Inflammatory macrophage (primary cell): ENCODE measurements at places on chromosomes 11 and 22.

GRCh38 chr11:35454362-35454761, 35.0 kb upstream of the SLC1A2 start:
- DNase-seq = no peak

- no peak for DNase-seq
Observed at GRCh38 chr11:8318536-8318935, 54.9 kb upstream of the LMO1 start.

DNA sequence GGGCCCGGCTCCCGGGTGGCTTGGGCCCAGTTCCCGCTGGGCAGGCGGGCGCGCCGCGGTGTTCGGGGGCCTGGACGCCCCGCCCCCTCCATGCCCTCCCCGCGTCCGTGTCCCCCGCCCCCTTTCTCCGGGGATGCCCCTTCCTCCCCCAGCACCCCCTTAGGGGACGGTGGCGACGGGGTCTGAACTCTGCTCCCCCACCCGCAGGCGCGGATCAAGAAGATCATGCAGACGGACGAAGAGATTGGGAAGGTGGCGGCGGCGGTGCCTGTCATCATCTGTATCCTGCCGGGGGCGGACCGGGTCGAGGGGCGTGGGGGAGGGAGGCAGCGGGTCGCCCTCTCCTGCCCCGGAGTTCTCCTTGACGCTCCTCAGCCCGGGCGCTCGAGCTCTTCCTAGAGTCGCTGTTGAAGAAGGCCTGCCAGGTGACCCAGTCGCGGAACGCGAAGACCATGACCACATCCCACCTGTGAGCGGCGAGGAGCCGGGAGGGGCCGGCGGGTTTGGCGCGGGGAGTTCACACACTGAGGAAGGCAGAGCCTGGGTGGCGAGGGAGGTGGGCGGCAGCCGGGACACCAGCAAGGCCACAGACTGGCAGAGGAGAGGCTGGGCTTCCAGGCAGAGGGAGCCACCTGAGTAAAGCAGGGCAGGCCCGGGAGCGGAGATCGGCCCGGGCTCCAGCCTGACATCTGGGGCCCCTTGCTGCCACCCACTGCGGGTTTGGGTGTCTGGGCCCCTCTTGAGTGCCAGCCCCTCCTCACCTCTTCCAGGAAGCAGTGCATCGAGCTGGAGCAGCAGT, 546 bp downstream of the DRAP1 start:
- DNase-seq = no peak

DNA sequence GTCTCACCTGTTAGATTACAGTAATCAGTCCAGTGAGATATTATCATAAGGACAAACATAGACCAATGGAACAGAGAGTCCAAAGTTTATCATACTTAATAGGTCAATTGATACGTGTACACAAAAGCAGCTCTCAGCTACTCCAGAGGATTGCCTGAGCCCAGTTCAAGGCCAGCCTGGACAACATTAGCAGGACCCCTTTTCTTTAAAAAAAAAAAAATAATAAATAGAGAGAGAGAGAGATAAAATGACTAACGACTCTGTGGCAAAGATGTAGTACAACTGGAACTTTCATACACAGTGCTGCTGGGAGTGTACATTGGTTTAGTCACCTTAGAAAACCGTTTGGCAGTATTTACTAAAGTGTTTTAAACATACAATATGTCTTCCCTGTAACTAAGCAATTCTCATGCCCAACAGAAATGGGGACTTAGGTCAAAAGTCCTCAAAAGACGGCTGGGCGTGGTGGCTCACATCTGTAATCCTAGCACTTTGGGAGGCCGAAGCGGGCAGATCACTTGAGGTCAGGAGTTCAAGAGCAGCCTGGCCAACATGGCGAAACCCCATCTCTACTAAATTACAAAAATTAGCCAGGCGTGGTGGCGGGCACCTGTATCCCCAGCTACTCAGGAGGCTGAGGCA, 10.6 kb downstream of the SNX32 start:
- no peak for DNase-seq

DNA sequence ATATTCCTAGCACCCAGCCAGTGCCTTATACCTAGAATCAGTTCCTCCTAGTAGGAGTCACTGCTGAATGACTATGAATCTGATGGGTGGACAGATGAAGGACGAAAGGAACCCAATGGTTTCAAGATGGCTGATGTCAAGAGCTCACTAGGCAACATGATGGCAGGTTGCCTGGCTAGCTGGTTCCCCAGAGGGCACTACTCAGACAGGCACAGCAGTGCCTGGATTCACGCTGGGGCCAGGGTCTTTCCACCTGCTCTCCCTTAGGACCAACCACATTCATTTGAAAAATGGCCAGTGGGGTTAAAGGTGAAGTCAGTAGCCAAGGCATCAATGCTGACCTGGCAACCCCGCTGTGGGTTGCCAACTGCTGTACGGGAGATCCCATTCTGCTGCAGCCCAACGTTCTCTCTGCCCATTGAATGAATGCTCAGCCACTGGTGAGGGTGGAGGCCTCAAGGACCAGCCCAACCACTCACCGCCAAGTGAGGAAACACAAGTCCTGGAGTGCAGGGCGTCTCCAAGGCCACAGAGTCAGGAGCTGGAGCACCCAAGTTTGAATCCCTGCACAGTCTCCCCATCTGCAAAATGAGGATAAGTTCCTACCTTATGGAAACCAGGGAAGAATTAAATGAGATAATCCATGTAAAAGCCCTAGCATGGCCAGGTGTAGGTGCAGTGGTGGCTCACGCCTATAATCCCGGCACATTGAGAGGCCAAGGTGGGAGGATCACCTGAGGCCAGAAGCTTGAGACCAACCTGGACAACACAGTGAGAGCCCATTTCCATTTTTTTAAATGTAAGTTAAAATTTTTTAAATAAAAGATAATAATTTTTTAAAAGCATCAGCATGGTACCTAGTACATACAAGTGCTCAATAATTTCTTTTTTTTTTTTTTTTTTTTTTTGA, 12.4 kb downstream of the MYH9 start:
- no peak for DNase-seq

GRCh38 chr11:97525273-97525672, 1135.5 kb downstream of the JRKL start:
- DNase-seq = no peak

- DNase-seq = no peak
Observed at GRCh38 chr11:131689049-131689925, 318.9 kb downstream of the NTM start.

GRCh38 chr22:38860283-38861169, 11.5 kb downstream of the CBX6 start:
- no peak for DNase-seq

GRCh38 chr11:34358258-34358727, 483 bp upstream of the ABTB2 start:
- no peak for DNase-seq

DNA sequence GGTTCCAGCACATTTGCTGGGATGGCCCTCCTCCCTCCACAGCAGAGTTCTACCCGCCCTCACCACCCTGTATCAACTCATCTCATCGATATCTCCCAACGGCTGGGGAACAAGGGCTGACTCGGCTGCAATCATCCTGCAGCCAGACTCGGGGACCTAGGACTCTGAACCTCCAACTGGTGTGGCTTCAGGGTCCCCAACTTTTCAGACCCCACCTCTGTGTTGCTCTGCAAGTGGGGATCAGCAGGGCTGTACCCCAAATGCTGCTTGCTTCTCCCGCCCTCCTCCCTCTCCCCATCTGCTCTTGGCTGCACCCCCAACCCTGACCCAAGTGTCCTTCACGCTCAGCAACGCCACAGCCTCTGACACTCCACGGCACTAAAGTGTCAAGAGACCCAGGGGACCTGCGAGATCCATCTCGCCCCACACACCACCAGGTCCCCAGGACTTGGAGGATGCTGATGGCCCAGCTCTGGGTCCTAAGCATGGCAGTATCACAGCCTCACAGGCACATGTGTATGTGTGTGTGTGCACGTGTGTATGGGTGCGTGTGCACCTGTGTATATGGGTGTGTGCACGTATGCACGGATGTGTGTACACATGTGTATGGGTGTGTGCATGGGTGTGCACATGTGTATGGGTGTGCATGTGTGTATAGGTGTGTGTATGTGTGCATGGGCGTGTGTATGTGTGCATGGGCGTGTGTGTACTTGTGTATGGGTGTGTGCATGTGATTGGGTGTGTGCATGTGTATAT, 26.4 kb downstream of the KCNQ1 start:
- no peak for DNase-seq

DNA sequence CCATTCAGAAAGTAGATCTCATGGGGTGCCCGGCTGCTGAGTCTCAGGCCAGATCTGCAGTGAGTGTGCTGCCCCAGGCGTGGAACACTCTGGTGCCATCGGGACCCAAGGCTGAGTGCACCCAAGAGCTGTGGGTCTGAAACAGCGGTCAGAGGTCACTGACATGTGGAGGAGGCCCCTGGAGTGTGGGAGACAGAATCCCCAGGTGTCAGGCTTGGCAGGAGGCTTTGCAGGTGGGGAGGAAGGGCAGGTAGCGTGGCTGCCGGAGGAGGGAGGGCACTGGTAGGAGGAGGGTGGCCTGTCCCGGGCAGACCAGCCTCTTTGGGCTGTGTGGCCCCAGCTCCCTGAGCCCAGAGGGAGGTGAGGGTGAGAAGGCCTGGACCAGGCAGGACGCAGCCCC, 31.7 kb upstream of the KRTAP5-6 start:
- no peak for DNase-seq

GRCh38 chr22:47047321-47048122, 285.1 kb downstream of the TBC1D22A start:
- no peak for DNase-seq

DNA sequence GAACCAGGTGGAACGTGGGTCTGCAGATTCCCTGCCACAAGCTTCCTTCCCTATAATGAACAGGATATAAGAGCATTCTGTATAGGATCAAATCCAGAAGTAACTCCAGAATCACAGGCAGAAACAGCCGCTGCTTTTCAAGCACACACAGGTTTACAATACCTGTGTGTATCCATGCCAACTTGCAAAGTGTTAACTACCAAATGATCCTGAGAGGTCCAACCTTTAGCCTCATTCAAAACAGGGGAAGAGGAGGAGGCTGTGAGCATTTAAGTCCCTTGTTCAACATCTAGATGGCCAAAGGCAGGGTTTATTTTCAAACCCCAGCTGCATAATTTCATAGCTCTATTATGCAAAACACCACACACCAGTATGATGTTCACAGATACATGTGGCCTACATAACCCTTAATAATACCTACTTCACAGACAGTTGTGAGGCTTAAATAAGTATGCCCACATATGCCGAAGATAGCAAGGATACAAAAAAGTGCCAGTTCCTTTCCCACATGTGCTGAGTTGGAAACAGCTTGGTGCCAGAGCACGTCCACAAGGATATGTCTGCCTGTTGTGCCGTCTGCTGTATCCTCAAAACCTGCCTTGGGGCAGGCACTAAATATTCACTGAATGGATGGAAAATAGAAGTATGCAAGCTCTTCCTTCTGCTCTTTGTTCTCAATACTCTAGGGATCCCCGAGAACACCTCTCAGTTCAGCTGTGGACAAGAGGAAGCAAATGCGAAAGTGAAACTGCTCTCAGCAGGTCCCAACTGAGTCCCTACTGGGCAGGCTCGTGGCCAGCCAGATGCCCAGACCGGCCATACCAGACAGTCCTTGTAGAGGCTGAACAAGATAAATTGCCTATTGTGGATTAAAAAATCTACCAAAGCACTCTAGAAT, 66.8 kb downstream of the LARGE1 start:
- peak; percentile 57 for DNase-seq

DNA sequence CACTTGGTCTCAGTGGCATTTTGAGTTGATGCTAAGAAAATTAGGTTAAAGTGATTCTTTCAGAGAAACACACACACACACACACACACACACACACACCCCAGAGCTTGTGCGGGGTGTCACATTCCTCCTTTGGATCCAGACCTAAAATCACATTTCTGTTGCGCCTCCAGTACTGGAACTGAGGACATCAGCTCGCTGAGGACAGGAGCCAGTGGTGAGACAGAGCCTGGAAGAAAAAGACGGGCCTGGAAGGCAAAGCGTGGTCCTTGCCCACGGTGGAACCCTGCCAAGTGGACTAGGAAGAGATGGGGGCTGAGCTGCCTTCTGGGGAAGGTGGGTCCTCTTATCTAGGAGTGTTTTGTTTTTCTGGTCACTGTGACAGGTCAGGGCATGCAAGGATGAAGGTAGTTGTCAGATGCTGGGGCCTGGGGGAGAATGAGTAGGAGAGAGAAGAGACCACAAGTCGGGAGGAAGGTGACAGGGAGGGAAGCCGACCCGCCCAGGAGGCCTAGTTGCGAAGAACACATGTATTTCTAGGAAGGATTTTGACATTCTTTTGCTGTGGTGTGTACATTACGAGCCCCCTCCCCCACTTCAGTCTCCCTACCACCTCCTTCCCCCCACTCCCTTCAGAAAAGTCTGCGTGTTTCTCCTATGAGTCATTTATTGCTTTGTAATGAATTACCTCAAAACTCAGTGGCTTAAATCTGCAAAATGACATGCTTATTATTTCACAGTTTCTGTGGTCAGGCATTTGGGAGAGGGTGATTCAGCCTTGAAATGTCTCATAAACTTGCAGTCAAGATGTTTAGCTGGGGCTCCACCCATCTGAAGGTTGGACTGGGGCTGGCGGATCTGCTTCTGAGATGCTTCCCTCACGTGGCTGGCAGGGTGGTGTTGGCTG, 4.8 kb upstream of the ELFN2 start:
- DNase-seq = peak; percentile 74

- DNase-seq = peak; percentile 40
Observed at GRCh38 chr11:66479394-66480116, 679 bp upstream of the DPP3 start.

- DNase-seq = no peak
Observed at GRCh38 chr22:33823552-33823951, 96.7 kb downstream of the LARGE1 start.

- DNase-seq = no peak
Observed at GRCh38 chr11:811446-812245, 1.9 kb downstream of the RPLP2 start.

DNA sequence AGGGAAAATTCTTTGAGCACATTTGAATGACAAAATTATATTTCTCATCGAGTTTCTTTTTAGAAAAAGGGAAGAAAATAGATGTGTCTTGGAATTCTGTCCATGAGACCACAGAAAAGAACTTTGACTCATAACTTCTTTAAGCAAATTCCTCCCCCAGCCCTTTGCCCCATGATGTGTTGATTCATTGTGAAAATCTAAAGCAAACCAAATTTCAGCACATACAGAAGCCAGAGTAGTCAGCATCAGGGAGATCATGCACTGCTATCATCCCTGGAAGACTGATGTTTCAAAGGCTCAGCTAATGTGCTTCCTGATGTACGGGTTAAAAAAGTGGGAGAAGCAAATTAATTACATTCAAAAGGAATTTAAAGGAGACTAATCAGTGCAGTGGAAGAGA, 159.7 kb downstream of the FAT3 start:
- no peak for DNase-seq

- no peak for DNase-seq
Observed at GRCh38 chr11:81673001-81673400, 1060.7 kb downstream of the FAM181B start.

DNA sequence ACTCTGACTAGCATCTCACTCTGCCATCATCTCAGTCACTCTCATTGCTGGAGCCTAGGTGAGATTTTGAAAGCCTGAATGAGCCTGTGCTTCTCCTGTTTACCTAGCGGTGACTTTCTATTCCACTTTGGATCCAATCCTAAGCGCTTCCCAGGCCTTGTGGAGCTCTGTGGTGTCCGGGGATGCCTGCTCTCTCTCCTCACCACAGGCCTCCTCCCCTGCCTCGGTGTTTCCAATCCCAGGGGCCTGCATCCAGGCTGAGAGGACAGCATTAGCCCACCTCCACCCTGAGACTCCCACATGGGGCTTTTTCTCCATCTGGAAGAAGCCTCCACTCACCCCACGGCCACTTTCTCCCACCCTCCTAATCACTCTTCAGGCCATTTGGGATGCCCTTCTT, 380.3 kb downstream of the NTM start:
- DNase-seq = no peak

GRCh38 chr11:102932678-102933077, 22.9 kb downstream of the MMP13 start:
- DNase-seq = peak; percentile 41
